ENCODE measurements at places on chromosomes 6 and 20.
A peak's percentile ranks its signal among the peaks of the same experiment; 100 is the strongest.

DNA sequence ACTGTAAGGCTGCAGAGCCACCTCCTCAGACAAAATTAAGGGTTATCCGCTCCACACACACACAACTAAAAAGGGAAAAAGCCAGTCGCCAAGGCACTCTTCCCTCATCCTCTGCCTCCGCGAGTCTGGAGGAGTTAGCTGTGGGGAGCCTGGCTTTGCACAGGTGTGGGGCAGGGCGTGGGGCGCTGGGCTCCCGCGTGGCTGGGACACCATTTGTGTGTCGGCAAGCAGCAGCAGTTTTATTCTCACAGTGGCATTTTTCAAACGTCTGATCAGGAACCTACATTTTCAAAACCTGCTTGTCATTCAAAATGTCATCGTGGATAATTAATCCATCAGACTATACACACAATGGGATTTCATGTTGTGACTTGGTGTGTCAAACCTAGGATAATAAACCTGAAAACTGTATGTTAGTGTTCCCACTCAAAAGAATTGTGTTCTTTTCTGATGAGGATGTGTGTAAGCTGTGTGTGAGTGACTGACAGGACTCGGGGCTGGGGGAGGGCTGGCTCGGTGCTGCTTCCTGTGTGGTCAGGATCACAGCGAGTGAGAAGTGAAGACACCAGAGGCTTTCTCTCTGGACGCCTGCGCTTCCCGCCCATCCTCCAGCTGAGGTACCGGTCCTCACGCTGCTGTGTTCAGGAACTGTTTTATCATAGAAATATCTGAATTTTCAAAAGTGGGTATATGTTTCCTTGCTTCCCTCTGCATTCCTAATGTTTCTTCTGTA, 83.1 kb downstream of the IRF4 start:
- DNase-seq, result no peak

- no peak for DNase-seq
Observed at GRCh38 chr6:167151648-167152047, 6.1 kb downstream of the GPR31 start.

- no peak for DNase-seq
Observed at GRCh38 chr20:53656293-53657202, 62.9 kb upstream of the ZNF217 start.

- no peak for DNase-seq
Observed at GRCh38 chr20:19858466-19859371, 100.7 kb downstream of the RIN2 start.

- DNase-seq, result no peak
Observed at GRCh38 chr20:63102721-63103375, 96.1 kb upstream of the BHLHE23 start.

GRCh38 chr6:118650582-118651281, 659 bp downstream of the CEP85L start:
- DNase-seq, result no peak

DNA sequence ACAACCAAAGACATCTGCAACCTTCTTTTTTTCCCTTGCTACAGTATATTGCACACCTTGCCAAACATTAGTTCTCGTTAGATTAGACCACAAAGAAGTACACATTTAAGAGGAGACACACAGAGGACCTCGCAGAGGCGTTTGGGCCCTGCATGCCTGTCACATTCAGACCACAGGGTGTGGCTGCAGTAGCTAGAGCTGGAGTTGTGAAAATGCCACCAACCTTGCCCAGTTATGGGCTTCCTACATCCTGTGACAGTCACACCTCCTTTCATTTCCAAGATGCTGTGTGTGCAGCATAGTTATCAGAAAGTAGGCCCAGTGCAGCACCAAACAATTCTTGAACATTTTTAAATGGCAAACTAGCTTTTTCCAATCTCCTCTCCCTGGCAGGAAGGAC, 2.4 kb downstream of the SYNE1 start:
- DNase-seq, result no peak

DNA sequence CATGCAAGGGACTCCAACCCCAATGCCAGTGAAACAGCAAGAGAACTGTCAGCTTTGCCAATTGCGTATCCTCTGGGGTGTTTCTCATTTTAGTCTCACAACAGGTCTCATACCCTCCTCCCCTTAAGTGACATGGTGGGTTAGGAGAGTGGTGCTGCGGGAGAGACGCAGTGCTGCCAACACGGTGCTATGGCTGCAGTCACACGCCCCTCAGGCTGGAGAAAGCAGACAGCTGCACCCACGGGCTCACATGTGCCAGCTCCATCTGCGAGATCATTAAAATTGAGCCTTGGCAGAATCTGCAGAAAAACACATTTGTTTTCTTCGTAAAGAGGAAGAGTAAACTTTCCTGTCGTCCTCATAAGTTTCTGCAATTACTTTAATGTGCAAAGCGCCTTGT, 114.7 kb downstream of the ANKRD60 start:
- no peak for DNase-seq

DNA sequence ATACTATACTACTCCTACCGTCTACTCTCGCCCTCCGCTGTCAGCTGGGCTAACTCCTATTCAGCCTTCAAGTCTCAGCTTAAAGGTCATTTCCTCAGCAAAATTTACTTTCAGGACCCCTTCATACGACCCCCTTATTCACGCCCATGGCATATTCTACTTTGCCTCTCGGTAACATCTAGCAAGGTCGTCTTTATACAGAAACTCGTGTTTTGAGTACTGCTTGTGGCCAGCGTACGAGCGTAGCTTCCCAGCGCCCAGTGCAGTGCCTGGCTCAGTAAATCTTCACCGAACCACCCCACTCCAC, 546 bp downstream of the CRNKL1 start:
- no peak for DNase-seq

GRCh38 chr20:58471193-58472164, 43.7 kb downstream of the APCDD1L start:
- no peak for DNase-seq

GRCh38 chr20:17590245-17590644, 20.4 kb downstream of the DSTN start:
- no peak for DNase-seq

DNA sequence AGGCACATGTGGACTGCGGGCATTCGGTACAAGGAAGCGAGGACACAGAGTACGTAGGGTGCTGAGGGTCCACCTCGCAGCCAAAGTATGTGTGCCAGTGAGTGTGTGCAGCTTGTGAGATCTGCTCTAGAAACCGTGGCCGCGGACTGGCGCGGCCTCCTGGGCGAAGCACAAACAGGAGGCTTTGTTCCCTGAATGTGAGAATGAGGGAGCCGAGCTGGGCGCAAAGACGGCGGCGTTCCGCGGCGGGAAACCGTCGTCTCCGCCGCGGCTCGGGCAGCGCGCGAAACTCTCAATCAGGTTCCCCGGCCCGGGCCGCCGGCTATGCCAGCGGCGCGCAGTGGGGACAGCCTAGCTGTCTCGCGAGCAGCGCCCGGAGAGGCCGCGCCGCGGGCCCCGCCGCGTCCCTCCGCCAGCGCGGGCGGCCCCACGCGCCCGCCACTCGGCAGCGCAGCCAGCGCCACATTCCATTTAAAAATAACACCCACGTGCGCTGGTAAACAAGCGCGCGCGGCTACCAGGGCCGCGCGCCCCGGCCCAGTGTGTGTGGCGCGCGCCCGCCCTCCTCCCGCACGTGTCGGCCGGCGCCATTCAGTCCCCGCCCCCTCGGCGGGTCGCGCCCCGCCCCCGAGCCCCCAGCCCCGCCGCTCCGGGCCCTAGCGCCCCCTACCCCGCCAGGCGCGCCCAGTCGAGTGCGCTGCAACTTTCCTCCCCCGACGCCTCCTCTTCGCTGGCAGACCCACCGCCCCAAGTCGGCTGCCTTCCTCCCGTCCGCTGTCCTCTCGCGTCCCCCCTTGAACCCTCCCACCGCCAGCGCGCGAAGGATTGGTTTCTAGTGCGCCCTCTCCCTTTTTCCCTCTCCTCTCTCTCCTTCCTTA, 3.0 kb upstream of the FOXO3 start:
- peak; percentile 41 for DNase-seq

- DNase-seq, result no peak
Observed at GRCh38 chr20:1844325-1845162, 50.7 kb upstream of the SIRPA start.

- no peak for DNase-seq
Observed at GRCh38 chr6:26183237-26183580, 96.0 kb downstream of the HFE start.

DNA sequence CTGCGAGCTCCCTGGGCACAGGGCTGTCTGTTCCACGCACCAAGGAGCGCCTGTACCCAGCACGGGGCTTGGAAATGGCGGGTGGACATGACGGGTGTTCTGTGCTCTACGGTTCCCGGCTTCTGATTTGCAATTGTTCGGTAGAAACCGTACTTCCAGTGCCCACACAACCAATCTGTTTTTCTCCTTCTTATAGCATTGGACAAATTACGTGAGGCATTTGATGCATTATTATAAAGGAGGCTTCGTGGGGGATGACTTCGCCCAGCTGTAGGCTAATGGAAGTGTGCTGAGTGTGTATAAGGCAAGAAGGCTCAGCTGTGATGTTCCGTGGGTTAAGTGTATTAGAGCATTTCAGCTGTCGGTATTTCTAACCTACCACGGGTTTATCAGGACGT, 9.8 kb upstream of the RPS21 start:
- DNase-seq, result no peak

- DNase-seq, result no peak
Observed at GRCh38 chr6:169159331-169159730, 94.3 kb downstream of the THBS2 start.

DNA sequence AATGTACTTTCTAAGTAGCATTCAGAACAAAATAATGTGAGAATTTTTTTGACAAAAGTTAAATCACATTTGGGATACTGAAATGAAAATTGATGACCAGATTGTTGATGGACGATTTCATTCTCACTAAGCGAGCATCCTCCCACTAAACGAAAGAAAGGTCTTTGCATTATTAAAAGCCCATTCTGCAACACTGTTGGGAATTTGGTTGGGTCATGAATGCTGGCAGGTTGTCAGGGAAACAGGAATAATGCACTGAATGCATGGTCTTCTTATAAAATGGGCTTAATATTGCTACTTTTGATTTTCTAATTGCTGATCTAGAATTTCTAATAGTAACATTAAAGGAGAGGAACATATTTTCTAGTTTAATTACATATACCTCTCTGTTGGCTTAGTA, 229.8 kb downstream of the NKAIN2 start:
- DNase-seq, result no peak

GRCh38 chr6:35299674-35300073, 2.1 kb downstream of the DEF6 start:
- DNase-seq, result no peak

Measured in NCI-H510A (cell line).